Activated CD4-positive, alpha-beta T cell treated with anti-CD3 and anti-CD28 coated beads, Interleukin-2, amount 10 ng/mL, durations not matched to agents 24 days and 14 days (primary cell): ENCODE measurements at places on chromosomes 2 and 18. TPM values are rescaled to one million over a fixed set of nuclear protein-coding genes. Genes with fewer than 3 reads are reported as not detected.

PASK gene
- total RNA-seq, result 87.5 and 92.0 TPM in 2 replicates

NEURL3 gene
- total RNA-seq, result 1.0 and 1.2 TPM in 2 replicates

HRH4 gene
- 0.79 and 1.6 TPM in 2 replicates for total RNA-seq

CPS1 gene
- total RNA-seq, result 0.75 and 0.88 TPM in 2 replicates

STAT4 gene
- 47.9 and 50.8 TPM in 2 replicates for total RNA-seq

PIEZO2 gene
- not detected in 2 replicates for total RNA-seq

DNA sequence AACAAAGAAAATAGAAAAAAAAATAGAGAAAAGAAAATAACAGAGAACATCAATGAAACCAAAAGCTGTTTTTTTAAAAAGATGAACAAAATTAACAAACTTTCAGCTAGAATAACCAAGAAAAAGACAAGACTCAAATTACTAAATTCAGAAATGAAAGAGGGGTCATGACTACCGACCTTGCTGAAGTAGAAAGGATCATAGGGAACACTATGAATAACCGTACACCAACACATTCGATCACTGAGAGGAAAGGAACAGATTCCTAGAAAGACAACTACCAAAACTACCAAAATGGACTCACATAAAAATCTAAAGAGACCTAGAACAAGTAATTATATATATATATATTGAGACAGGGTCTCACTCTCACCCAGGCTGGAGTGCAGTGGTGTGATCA, 37.4 kb upstream of the DTNB start:
- H3K4me1 ChIP-seq, result peaks cover 7% of the 10 kb centered on the region
- no peak overlapping the region for H3K4me3 ChIP-seq
- no peak for DNase-seq

DNA sequence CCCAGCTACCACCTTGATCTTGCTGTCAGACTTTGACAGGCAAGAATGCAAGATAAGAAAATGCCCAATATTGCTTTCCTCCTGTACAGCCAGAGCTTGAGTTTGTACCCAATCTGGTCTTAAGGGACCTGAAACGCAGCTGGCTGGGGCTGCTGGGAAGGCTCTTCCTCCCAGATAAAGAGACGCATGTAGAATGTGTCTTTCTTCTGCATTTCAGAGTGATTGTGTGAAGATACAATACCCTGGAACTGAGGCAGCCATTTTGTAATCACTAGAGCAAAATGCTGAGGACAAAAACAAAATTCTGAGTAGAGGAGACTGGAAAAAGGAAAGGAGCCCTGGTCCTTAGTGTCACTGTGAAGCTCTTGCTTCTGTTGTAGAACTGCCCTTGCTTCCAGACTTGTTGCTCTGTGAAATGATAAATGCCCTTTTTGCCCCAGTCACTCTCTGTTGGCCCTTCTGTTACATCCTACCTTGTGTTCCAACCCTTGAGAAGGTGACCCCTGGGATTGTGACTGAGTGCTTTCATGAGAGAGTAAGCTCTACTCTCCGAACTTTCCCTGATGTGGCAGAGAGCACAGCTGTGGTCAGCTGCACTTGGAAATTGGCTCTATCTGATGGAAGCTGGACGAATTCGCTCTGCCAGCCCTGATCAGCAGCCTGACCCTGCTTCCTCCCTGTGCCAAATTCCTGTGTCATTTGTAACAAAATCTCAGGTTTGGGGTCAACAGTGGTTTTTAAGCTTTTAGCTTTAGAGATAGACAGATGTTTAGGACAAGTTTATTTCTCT, 137.4 kb upstream of the RBMS1 start:
- H3K36me3 ChIP-seq, result no peaks in the 10 kb centered on the region
- no peak overlapping the region for H3K27ac ChIP-seq
- no peaks in the 10 kb centered on the region for H3K27me3 ChIP-seq
- DNase-seq, result no peak

- peaks cover 26% of the 10 kb centered on the region for H3K4me1 ChIP-seq
- H3K27ac ChIP-seq, result no peak overlapping the region
- peaks cover 7% of the 10 kb centered on the region for H3K36me3 ChIP-seq
- DNase-seq, result no peak
- no peak overlapping the region for H3K4me3 ChIP-seq
Measured at GRCh38 chr2:176292608-176293007, 23.4 kb downstream of the MTX2 start.

GRCh38 chr18:23137097-23137635, 1.9 kb downstream of the CABLES1 start:
- DNase-seq, result no peak
- peaks cover 30% of the 10 kb centered on the region for H3K27me3 ChIP-seq
- peaks cover 10% of the 10 kb centered on the region for H3K4me1 ChIP-seq

GRCh38 chr2:34419856-34420255, 820.8 kb upstream of the FAM98A start:
- no peak overlapping the region for H3K27ac ChIP-seq
- no peaks in the 10 kb centered on the region for H3K27me3 ChIP-seq
- no peak for DNase-seq
- H3K4me1 ChIP-seq, result no peaks in the 10 kb centered on the region
- H3K4me3 ChIP-seq, result no peak overlapping the region

DNA sequence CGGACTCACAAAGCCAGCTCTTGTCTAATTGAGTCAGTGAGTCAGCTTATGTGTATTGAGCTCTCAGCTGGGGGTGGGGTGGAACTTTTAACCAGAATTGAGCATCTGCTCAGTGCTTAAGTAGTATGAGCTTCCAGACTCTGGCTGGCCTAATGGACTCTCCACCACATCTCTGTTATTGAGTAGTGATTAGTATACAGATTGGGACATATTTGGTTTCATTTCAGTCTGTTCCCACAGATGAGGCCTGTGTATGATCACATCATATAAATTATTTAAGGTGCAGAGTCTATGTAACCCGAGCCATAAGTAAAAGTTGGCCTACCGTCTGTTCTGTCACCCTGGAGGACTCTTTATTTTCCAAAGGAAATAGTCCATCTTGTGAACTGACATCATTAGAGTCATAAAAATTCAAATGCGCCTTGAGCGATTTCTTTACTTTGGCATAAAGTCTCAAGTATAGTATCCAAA, 152.1 kb downstream of the THSD7B start:
- H3K27me3 ChIP-seq, result no peaks in the 10 kb centered on the region
- no peaks in the 10 kb centered on the region for H3K4me1 ChIP-seq
- H3K36me3 ChIP-seq, result no peaks in the 10 kb centered on the region
- H3K27ac ChIP-seq, result no peak overlapping the region

DNA sequence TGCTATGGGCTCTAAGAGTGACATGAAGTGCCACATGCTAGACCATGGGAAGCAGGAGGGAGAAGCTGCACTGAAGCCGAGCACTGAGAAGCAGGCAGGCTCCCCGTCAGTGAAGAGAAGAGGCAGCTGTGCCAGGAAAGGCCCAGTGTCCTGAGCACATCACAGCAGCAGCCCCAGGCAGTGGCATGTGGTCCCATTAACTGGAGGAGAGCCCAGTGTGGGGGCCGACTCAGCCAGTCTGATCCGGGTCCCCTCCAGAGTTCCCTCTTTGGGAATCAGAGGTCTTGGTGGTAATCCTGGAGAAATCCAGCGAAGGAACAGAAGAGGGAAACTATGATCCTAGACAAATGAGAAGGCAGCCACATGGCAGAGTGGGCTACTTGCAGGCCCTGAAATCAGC, 96.7 kb upstream of the ACAA2 start:
- H3K4me3 ChIP-seq, result no peak overlapping the region
- H3K4me1 ChIP-seq, result peaks cover 3% of the 10 kb centered on the region
- H3K27me3 ChIP-seq, result no peaks in the 10 kb centered on the region
- no peak overlapping the region for H3K27ac ChIP-seq
- no peaks in the 10 kb centered on the region for H3K36me3 ChIP-seq

DNA sequence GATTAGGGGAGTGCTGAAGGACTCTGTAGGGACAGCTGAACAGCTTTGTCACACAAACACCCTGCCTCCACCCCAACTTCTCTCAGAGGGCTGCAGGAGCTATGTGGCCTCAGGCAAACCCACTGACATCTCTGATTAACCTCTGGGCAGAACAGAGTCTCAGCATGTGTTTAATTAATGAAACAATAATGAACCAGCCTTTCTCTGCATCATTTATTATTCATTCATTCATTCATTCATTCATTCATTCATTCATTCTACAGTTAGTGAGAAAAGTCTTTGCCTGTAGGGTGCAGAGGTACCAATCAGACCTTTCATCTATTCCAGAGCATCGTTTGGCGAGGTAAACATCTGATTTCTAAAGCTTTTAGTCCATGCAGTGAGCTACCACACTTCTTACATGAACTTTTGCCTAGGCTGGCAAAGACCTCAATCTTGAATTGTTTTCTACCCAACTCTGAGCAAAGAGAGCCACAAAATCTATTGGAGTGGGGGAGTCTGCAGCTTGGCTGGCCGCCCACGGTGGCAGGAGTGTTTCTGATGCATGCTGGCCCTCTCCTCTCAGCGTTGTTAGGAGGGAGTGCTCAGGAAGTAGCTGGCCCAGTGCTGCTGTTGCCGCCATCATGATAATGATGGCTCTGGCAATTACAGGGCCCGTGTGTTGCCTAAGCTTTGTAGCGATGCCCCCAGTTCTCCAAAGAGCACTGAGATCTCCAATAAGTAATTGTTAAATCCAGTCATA, 198.9 kb downstream of the SMAD7 start:
- H3K4me3 ChIP-seq, result no peak overlapping the region
- DNase-seq, result no peak
- H3K27me3 ChIP-seq, result peaks cover 2% of the 10 kb centered on the region
- H3K4me1 ChIP-seq, result no peaks in the 10 kb centered on the region
- no peak overlapping the region for H3K27ac ChIP-seq

DNA sequence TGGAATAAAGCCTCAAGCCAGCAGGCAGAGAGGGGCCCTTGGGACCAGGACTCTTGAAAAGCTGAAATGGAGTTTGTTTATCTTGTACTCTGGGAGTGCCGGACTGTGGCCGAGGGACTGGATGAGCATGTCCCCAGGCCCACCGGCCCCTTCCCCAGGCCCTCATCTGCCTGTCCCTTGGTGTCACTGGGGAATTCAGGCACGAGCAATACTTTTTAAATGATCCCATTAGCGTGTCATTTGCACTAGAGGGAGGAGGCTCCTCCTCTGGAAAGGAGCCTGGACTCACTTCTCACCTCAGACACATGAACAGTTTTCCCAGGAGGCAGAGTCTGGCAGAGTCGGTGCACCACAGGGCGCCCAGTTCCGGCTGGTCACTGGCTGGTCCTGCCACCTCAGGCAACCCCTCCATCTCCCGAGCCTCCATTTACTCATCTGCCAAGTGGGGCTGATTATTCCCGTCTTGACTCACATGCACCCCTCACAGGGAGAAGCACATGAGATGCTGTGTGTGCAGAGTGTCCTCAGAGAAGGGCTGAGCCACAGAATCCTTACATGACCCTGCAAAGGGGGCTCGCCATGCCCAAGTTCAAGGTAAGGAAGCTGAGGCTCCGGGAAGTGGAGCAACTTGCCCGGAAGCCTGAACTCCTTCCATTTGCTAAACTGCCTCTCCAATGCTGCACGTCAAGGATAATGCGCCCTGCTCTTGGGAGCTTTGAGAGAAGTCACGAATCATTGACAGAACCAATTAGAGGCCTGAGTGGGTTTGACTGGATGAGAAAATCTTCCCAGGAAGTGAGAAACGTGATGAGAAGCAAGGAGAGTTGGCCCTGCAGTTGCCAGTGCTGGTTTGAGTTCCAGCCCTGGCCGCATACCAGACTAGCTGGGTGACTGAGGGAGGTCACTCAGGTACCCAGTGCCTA, 26.7 kb downstream of the CIB4 start:
- H3K27me3 ChIP-seq, result peaks cover 8% of the 10 kb centered on the region
- H3K4me3 ChIP-seq, result no peak overlapping the region
- DNase-seq, result no peak

- H3K4me3 ChIP-seq, result no peak overlapping the region
- DNase-seq, result no peak
- H3K36me3 ChIP-seq, result no peaks in the 10 kb centered on the region
- H3K4me1 ChIP-seq, result peaks cover 1% of the 10 kb centered on the region
- H3K27me3 ChIP-seq, result peaks cover 6% of the 10 kb centered on the region
Measured at GRCh38 chr2:172052000-172052983, 33.0 kb upstream of the DLX1 start.

GRCh38 chr2:58419983-58420382, 178.9 kb upstream of the FANCL start:
- no peaks in the 10 kb centered on the region for H3K4me1 ChIP-seq
- H3K36me3 ChIP-seq, result no peaks in the 10 kb centered on the region
- no peak overlapping the region for H3K4me3 ChIP-seq

GRCh38 chr2:42933824-42934254, 141.5 kb upstream of the HAAO start:
- no peak for DNase-seq
- no peak overlapping the region for H3K27ac ChIP-seq
- H3K36me3 ChIP-seq, result no peaks in the 10 kb centered on the region
- H3K27me3 ChIP-seq, result no peaks in the 10 kb centered on the region
- H3K4me1 ChIP-seq, result no peaks in the 10 kb centered on the region
- H3K4me3 ChIP-seq, result no peak overlapping the region

DNA sequence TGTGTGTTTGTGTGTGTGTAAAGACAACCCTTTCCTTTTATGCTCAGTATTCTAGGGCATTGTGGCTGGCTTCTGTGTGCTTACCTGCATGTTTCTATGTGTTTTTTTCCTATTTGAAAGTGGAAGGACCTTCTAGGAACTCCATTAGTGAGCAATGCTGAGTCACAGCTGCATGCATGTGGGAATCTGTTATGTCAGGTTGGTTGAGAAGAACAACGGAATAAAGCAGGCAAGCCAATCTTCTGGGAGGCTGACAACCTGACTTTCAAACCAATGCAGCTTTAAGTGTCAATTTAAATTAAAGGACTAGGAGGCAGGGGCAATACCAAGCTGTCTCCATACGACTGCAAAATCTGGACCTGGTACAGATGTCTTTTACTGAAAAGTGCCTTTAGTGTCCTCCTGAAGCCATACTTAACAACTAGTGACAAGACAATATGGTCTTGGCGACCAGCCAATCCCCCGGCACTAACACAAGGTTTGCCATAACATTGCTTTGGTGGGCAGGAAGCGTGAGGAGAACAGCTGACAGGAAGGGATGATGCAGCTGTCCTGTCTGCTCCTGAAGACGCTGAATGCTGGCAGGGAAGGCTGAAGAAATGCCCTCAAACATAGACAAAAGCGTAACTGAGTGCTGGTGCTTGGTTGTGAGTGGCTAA, 514.7 kb upstream of the CDH7 start:
- H3K36me3 ChIP-seq, result no peaks in the 10 kb centered on the region
- no peaks in the 10 kb centered on the region for H3K4me1 ChIP-seq
- no peak for DNase-seq
- H3K27me3 ChIP-seq, result no peaks in the 10 kb centered on the region
- H3K4me3 ChIP-seq, result no peak overlapping the region

DNA sequence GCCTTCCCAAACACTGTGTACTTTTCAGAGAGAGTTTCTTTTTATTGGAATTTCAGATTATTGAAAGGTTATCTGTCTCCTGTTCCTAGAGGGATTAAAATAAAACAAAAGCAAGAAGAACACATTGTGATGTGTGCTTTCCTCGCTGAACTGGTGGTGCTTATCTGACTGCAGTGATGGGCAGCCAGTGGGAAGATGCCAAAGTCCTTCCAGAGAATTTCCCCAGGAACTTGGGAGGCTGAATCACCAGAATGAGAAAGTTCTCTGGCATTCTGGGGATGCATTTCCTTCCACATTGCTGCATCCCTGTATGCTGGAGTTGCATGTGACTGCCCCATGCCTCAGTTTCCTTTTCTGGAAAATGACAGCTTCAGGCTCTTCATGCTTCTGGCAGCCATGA, 53.9 kb upstream of the SEC11C start:
- peaks cover 14% of the 10 kb centered on the region for H3K27me3 ChIP-seq
- peaks cover 5% of the 10 kb centered on the region for H3K4me1 ChIP-seq
- no peaks in the 10 kb centered on the region for H3K36me3 ChIP-seq
